ENCODE measurements at places on chromosomes 3 and 15.

DNA sequence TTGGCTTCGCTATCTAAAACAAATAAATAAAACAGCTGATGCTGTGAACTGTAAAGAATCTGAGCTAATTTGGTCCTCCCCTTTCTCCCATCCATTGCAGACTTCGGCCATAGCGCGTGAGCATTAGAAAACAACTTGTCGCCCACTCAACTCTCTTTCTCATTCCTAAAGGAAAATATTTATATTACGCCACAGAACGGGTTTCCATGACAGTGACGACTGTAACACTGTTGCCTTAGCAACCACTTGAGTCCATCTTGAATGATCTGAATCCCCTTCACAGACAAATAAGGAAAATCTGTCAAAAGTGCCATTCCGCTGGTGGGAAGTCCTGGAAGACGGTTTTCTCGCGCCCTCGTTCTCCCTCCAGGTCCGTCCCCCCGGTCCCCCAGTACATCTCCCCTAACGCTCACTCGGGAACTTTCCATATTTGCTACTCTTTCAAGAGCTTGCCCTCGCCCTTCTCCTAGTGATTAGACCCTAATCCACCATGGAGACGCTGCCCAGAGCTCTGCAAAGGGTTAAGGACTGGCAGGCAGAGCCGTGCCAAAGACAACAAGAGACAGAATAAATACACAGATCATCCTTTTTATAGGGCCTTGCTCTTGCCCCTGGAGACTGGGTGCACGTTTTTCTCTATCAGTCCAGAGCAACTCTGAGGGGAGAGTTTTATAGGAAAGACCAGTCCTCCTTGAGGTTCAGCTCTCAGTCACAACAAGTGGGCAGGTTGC lies 50.5 kb downstream of the CRYGS start:
- DNase-seq, result no peak

DNA sequence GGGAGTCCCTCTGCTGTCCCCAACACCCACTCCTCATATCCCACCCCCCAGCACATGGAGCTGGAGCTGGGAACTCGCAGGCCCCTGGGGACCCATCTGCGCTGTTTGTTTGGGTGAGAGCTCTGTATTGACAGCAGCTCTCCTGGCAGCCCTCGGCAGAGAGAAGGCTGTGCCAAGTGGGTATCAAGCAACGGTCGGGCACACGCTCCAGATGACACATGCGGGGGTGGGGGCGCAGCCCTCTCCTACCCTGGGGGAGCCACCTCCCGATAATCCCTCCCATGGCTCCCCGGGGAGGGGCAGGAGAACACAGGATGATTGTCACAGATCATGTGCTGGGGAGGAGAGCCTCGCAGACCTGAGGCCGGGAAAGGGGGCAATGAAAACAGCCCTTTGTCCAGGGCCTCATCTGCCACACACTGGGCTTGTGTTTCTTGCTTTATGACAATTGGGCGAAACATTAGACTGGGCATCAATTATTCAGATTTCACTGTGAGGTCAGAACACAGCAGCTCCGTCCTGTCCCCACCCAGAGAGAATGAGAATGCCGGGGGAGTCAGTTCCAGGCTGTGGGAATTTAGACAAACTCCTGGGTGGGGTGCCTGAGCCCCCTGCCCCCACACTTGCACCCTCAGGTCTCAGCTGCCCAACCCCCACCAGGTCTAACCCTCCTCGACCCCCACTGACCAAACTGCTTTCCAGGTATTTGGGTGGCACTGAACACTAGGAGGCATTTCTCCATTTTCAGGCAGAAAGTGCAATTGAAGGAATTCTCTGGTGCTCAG lies 46.4 kb upstream of the KLF13 start:
- DNase-seq, result no peak

GRCh38 chr3:42980909-42981308 lies 1.8 kb downstream of the GASK1A start:
- DNase-seq, result no peak

- DNase-seq, result no peak
Observed at GRCh38 chr15:67307156-67307555, 52.6 kb downstream of the IQCH start.

GRCh38 chr3:100971798-100972197 lies 21.4 kb downstream of the ABI3BP start:
- no peak for DNase-seq

DNA sequence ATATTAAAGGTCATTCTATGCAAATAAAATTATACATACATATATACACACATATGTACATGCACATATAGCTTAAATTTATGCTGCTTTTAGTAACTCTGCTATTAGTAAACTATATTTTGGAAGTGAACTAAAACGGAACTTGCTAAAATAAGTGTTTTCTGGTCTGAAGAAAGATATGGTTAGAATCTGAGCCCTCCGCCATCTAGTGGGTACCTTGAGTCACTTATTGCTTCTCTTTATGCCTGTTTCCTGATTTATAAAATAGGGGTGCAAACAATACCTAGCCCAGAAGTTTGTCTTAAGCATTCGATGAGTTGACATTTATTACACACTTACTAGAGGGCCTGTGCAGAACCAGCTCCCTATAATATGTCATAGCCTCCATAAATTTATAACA lies 255.7 kb downstream of the CNTN6 start:
- no peak for DNase-seq

- no peak for DNase-seq
Observed at GRCh38 chr15:59002418-59002859, 15.0 kb downstream of the RNF111 start.

- no peak for DNase-seq
Observed at GRCh38 chr3:101896083-101896757, 46.9 kb downstream of the NFKBIZ start.

DNA sequence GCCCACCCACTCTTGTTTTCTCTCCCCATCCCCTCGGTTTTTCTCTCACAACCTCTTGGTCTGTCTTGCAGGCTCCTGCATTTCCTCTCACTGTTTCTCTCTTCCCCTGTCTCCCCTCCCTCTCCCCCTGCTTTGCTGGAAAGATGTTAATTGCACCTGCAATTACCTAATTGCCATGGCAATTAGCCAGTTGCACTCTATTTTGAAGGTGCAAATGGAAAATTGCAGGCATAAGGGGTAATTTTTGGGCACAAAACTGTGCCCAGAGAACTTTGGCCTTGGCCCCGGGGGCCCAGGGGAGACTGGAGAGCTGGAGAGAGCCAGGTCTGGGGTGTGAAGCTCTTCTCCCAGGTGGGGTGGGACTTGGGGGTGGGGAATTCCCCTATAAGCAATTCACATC lies 164.5 kb upstream of the TLE3 start:
- DNase-seq, result no peak

GRCh38 chr3:59580499-59580898 lies 530.7 kb upstream of the CFAP20DC start:
- no peak for DNase-seq

DNA sequence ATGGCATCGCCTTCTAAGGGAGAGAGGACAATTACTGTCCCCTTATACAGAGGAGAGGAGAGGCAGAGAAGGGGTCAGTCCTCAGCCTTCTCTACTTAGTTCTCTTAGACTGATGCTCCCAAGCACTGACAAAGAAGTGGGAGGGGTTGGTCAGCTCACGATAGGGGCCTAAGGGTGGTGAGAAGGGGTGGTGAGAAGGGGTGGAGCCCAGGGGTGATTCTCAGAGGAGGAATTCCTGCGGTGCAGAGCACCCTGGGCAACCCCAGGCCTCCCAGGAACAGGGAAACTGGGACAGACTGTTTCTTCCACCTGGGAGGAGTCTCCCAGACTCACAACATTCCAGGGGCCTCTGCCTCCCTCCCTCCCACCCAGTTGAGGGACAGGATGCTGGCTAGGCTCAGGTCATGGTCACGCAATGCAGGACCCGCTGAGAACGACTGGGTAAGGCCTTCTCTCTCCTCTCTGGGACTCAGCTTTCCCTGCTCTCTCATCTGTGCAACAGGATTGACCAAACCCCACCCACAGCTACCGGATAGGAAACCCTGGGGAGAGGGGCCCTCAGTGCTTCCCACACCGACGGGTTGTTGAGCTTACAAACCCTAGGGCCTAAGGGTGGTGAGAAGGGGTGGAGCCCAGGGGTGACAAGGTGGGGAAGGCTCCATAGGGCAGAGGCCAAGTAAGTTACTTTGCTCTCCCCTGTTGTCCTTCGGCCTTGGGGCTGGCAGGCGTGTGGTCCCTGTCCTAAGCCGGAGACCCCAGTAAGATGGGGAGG lies 1.5 kb downstream of the TPRA1 start:
- DNase-seq, result no peak

DNA sequence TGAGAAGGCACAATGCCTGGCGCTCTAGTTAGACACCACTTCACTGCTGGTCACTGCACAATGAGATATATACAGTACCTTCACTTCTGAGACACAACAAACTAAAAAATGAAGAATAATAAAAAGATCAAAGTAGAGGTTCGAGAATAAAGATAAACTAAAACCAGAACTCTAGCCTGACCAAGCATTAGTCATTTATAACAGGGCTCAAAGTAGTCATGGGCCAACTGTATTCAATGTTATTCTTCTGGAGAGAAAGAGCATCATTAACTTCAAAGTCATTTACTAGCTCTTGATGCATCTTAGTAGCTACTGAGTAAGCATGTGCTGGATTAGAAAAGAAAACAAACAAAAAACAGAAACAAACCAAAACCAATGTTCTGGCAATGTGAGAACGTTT lies 145.2 kb downstream of the SSR3 start:
- DNase-seq, result no peak

DNA sequence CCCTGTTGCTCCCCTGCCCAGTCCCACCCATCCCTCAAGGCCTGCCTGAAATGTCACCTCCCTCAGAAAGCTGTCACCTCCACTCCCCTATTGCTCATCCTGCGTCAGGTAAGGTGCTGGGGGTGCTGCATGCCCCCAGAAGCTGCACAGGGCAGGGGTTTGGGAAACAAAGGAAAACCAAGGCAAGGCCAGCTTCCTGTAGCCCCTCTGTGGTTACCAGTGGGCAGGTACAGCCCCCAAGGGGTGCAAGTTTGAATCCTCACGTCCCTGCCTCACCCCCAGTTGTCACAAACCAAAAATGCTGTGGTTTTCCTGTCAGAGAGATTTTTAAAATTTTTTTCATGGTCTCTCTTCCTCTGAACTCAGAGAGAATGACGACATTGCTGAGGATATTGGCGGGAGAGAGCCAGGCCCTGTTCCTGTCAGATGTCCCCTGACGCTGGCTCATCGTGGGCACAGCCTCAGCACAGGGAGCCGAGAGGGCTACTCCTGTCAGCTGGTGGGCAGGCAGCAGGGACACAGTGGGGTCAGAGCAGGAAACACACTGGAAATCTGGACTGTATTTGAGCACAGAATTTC lies 27.0 kb downstream of the PSTPIP1 start:
- no peak for DNase-seq

GRCh38 chr15:69860921-69861320 lies 236.8 kb downstream of the TLE3 start:
- peak; percentile 80 for DNase-seq

- DNase-seq, result no peak
Observed at GRCh38 chr15:90891346-90891949, 7.1 kb downstream of the FES start.
